Suppressor macrophage treated with lipopolysaccharide for 1 hour (primary cell): ENCODE measurements at places on chromosomes 16 and 17.

GRCh38 chr17:9645851-9646545, 681 bp downstream of the USP43 start:
- peak; percentile 68 for DNase-seq

DNA sequence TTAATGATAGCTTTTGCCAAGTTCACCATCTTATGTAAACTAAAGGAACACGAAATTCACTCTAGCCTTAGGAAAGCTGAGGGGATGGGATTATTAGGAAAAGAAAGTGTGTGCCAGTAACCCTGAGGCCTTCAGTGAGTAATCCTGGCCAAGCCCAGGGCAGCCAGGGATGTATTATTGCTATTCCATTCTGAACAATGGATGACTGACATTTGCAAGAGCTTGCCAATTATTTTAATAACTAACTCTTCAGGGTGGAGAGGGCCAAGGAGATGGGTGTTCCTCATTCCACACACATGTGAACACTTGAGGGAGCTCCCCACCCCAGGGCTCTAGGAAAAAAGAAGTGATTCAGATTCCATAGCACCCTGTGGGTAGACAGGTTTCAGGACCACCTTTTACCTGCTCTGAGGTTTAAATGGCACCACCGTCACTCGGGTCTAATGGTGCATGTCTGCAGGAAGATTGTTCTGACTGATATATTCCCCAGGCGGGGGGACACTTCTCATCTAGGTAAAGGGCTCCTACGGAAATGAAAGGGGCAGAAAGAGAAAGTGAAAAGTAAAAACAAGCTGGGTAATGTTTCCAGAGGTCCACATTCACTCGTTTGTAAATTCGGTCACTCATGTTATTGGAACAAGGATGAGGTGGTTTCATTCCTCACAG, 41.5 kb downstream of the TK2 start:
- DNase-seq, result no peak

DNA sequence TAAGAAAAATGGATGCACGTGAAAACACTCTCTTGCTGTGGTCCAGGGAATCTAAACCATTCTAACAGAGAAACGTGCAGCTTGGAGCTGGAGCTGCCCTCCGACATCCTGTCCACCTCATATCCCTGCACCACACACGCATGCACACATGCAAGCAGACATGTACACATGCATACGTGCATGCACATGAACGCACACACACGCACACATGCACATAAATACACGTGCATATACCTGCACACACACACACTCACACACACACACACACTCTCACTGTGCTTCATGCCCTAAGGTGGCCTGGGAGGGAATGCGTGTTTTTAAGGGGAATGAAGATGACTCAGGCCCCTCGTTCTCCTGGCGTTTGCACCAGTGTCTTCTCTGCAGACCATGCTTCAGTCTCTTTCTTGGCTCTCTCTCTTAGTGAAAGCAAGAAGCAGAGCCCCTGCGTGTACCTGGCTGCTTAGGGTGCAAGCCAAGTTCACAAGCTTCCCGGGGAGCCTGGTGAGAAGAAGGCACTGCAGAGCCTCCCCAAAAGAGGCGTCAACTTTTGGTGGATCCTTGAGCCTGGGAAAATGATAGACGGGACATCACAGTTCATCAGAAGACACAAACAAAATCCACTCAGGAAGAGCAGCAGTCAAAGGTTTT, 72.8 kb downstream of the GOSR1 start:
- DNase-seq, result no peak

- DNase-seq, result no peak
These were observed 259.6 kb upstream of the KCNJ16 start for GRCh38 chr17:69815406-69815805.

DNA sequence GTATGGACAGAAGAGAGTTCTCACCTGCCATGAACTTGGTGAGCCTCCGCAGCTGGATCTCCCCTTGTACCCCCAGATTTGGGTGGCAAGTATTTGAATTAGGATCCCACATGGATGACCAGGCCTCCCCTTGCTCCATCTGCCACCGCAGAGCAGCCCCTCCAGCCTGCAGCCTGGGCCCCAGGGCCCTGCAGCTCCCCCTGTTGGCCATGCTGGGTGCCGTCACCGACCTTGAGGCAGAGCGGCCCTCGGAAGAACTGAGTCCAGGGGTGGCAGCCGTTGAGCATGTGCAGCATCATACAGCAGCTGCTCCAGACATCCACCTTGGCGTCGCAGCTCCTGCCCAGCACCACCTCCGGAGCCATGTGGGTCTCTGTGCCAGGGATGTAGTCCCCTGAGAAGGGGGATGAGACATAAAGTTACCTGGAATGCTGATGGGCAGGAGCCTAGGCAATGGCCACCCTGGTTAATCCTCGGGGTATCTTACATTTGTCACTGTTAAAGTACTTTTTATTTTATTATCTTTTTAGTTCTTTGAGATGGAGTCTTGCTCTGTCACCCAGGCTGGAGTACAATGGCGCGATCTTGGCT, 9.0 kb upstream of the SPATA32 start:
- DNase-seq, result peak; percentile 34
